Muscle of arm (tissue), 14 donors: ENCODE measurements at places on chromosomes 16 and 17. TPM values are rescaled to one million over a fixed set of nuclear protein-coding genes. Genes with fewer than 3 reads are reported as not detected.

GRCh38 chr17:31726980-31727427 is 132.0 kb downstream of the COPRS start:
- no peak for DNase-seq

GRCh38 chr17:27915709-27916108 is 22.5 kb upstream of the LYRM9 start:
- no peak for DNase-seq

GRCh38 chr17:30930495-30930894 is 8.8 kb downstream of the ADAP2 start:
- DNase-seq: no peak

DNA sequence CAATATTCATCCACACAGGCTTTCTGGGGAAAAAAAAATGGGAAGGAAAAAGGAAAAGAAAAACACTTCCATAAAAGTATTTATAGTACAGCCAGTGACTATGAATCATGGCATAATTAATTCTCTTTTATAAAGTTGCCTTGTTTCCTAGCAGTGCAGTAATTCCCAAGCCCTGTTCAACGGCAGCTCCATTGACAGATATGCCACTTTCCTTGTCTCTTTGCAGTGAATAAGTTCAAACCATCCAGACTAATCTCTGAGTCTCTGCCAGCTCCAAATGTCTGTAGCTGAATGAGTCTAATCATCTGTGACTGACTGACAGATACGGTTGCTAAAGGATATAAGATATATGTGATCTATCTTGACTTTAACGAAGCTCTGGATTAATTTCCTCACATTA is 52.9 kb upstream of the KCNJ16 start:
- DNase-seq: no peak

The DNASE1L2 gene
- polyA plus RNA-seq: 0.79 TPM

- DNase-seq: no peak
Observed at GRCh38 chr17:50939795-50940684, 73.9 kb upstream of the TOB1 start.

The GLP2R gene
- polyA plus RNA-seq: not detected

GRCh38 chr16:49834531-49835151 is 21.3 kb downstream of the ZNF423 start:
- peak; percentile 54 for DNase-seq

DNA sequence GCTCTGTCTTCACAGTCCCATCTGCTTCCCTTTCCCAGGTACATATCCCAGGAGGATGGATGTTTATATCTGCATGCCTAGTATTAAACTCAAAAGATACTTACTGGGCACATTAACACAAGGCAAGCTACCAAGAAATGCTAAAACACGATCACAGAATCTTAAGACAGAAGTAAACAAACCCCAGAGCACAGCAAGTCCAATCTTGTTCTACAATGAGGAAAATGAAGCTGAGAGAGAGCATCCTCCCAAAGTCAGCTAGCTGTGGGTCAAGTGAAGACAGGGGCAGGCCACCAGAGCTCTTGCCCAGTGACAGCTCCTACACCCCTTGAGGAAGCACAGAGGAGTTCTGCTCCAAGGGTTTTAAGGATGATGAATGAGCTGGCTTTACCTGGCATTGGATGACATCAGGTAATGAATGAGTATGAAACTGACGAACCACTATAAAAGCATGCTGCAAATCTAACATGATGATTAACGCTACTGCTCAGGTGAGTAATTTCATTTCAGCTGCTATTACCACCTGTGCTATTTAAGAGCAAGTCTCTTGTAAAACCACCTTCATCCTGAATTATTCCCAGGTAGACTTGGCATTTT is 20.3 kb downstream of the XPO6 start:
- no peak for DNase-seq
